ENCODE measurements at places on chromosomes 7 and 10.

DNA sequence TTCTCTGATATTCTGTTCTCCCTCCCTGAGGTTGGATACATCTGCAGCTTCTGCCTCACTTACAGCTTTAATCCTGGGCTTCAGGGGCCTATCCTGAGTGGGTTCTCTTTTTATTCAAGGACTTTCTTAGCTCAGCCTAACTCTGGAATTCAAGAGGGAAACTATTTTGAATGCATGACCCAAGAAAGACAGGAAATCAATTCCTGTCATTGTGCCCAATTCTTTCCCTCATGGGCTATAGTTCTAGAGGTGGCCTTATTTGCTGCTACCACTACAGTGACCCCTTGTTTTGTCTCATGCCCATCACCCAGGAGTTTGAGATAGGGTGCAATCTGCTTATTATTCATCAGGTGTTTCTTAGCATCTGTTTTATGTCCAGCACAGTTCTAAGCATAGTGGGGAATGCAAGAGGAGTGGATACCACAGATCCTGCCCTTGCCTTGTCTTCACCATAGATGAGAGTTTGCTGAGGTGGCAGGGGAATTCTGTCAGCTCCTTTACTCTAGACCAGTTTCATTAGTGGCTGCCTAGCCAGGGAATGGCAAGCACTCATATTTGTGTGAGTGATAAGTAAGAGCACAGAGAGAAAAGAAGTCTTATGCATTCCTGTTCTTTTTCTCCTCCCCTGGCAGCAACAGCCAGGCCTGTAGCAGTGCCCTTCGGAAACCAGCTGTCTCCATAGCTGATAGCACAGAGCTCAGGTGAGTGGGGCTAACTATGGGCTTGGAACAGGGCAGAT, 19.4 kb downstream of the STRIP2 start:
- no peak for DNase-seq

DNA sequence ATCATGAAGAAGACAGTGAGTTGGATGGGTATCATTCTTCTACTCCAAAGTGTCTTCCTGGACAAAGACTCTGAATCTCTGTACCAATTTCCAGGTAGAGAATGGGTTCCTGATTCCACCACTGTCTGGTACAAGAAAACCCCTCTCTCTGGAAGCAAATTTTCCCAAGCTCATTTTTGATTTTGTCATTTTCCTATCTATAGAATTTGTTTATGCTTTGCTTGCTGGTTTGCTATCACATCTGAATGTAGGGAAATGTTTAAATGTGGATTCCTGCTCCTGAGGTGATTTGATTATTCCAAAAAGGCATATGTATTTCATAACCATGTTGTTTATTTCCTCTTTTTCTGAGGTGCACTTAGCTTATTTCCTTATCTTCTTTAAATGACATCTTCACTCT, at the start of gene TAS2R16:
Gene TAS2R16, minus strand, starts transcription at position 101 of the 400 bp plus-strand sequence. Its CDS starts 66 bp downstream, at position 35.
- no peak for DNase-seq

- DNase-seq, result no peak
Observed at GRCh38 chr10:14365266-14365665, 34.5 kb upstream of the FRMD4A start.

GRCh38 chr7:16916105-16916639, 34.4 kb upstream of the AGR3 start:
- no peak for DNase-seq

- DNase-seq, result no peak
Observed at GRCh38 chr7:148727501-148728278, 29.0 kb downstream of the CUL1 start.

DNA sequence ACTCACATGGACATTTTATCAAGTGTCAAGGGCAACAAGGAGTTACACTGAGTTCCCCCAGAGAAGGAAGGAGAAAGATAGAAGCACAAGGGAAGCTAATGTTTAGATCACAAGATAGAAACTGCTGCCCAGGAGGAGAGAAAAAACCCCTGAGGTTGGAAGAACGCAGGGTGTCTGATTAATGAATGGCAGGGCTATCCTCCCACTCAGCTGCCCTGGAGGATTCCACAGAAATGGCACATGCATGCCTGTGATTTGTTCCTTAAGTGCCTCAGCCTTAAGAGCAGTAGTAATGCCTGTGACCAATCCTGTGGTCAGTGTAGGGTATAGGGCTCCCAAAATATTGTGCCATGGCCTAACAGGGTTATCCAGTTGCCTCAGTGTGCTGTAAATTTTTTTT, 20.2 kb downstream of the DNAJB9 start:
- DNase-seq, result no peak

DNA sequence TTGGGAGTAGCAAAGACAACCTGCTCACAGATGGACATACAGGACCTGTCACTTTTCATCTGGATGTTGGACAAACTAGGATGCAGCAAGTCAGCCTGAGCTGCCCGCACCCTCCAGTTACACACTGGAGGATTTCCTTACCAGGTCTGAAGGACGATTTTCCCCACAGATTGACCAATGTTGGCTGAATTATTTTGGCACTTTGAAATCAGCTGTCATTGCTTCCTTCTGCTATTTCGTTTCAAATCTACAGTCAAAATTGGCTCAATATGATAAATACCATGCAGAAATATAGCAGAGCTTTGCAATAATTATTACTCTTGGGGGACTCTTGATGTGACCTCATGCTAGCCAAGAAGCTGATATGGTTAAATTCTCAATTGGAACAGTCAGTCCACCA, 2.5 kb downstream of the CLRN3 start:
- no peak for DNase-seq

DNA sequence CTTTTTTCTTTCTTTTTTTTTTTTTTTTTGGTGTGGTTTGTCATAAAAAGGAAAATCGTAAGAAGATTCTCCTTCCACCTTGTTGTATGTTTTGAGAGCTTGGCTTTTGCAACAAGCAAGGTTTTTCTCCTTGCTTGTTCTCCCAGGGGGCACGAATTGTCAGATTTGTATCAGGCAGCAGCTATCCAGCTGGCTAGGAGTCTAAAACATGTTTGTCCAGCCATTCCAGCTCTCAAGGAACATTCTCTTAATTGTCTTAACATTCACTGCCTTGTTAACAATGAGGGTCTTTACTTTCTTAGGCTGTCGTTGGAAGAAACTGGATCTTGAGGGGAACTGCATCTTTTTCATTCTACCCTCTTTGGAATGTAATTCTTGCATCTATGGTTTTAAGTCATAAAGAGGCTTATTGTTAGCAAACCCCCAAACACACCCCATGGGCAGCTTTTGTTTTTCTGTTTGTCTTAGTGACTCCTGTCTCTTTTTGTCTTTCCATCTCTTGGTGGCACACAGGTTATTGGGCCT, 14.6 kb downstream of the SHTN1 start:
- no peak for DNase-seq

GRCh38 chr10:49275896-49276295, 23.1 kb upstream of the C10orf71 start:
- no peak for DNase-seq

- DNase-seq, result no peak
Observed at GRCh38 chr7:101880282-101881054, 63.0 kb downstream of the CUX1 start.

GRCh38 chr10:129946859-129947258, 17.2 kb downstream of the EBF3 start:
- no peak for DNase-seq

GRCh38 chr10:31288962-31289361, 30.1 kb upstream of the ZEB1 start:
- DNase-seq, result no peak

GRCh38 chr10:70634011-70634410, 31.5 kb upstream of the PRF1 start:
- DNase-seq, result no peak

DNA sequence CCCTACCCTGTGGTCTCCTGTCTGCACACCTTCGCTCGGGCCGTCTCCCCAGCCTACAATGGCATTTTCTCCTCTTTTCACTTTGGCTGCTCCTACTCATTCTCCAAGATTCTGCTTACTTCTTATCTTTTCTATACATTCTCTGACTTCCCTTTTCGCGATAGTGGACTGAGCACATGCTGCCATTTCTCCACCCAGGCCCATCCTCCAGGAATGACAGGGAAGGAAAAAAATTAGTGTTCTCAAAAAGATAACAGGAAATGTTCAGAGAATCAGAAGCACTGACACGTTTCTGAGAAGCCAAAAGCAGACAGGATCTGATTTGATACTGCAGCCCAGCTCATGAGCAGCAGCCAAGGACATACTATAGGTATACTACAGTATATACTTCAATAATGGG, 6.4 kb upstream of the ANXA11 start:
- no peak for DNase-seq

- DNase-seq, result peak; percentile 4
Observed at GRCh38 chr10:91296471-91296870, 76.0 kb downstream of the PCGF5 start.

- DNase-seq, result peak; percentile 55
Observed at GRCh38 chr7:4479367-4480039, 202.6 kb upstream of the FOXK1 start.

GRCh38 chr10:131126321-131127137, 185.0 kb downstream of the TCERG1L start:
- DNase-seq, result peak; percentile 49

- DNase-seq, result no peak
Observed at GRCh38 chr7:156656598-156656997, 16.0 kb downstream of the RNF32 start.

GRCh38 chr7:99392659-99393354, 15.6 kb downstream of the PDAP1 start:
- DNase-seq, result peak; percentile 83

DNA sequence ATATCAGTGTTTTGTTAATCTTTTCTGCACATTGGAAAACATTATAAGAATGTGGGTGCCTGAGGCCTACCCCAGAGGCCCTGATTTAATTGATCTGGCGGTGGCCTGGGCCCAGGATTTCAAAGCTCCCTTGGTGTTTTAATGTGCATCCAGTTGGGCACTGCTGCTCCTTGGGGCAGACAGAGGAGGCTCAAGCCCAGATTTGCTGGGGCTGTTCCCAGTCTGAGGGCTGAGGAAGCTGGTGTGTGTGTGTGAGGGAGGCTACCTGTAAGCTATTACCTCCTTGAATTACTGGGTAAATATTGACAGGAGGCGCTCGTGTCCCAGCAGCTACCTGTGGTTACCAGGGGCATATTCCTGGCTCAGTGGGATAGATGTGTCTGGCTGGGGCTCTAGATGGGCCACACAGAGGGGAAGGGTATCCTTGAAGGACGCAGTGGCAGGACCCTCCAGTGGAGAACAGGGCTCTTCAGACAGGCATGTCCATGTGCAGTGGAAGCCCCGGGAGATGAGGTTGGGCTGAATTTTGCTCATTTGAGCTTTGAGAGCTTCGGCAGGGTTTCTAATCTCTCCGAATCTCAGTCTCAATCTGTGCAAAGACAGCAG, 975.4 kb upstream of the ZNF722 start:
- no peak for DNase-seq

GRCh38 chr10:126536656-126537055, 133.8 kb downstream of the C10orf90 start:
- peak; percentile 12 for DNase-seq

DNA sequence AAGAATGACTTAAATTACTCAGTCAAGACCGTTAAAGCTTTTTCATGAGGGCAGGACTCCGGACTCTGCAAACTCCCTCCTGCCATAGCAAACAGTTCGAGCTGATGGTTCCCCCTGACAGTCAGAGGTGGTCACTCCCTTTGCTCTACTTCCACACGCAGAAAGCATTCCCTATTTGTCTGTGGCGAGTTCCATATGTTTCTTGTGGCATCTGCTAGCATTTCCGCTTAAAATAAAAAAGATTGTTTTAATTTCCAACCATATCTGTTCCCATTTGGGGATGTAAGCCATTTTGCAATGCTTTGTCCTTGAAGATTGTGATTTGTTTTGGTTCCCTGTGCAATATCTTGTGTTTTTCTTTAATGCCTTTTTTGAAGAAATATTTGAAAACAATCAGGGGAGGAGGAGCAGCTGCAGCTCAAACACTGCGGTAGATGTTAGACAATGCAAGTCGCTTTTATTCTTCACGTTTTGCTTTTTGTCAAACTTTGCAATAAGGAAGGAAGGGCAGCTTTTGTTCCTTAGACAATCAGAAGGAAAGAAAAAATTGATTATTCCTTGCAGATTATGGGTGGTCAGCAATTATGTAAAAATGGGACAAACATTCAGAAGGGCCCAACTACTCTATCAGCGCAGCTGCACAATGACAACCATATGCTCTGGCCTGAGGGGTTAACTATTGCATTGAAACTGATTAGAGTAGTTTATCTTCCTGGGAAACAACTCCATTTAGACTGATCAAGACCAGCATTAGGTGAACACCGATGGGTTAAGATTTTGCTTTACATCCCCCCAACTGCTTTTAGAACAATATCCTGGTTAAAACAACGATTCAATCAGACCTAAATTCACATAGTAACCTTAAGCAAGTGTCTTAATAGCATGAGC, 425.8 kb upstream of the NRP1 start:
- DNase-seq, result no peak

GRCh38 chr7:84729284-84729683, 457.6 kb downstream of the SEMA3D start:
- DNase-seq, result no peak

DNA sequence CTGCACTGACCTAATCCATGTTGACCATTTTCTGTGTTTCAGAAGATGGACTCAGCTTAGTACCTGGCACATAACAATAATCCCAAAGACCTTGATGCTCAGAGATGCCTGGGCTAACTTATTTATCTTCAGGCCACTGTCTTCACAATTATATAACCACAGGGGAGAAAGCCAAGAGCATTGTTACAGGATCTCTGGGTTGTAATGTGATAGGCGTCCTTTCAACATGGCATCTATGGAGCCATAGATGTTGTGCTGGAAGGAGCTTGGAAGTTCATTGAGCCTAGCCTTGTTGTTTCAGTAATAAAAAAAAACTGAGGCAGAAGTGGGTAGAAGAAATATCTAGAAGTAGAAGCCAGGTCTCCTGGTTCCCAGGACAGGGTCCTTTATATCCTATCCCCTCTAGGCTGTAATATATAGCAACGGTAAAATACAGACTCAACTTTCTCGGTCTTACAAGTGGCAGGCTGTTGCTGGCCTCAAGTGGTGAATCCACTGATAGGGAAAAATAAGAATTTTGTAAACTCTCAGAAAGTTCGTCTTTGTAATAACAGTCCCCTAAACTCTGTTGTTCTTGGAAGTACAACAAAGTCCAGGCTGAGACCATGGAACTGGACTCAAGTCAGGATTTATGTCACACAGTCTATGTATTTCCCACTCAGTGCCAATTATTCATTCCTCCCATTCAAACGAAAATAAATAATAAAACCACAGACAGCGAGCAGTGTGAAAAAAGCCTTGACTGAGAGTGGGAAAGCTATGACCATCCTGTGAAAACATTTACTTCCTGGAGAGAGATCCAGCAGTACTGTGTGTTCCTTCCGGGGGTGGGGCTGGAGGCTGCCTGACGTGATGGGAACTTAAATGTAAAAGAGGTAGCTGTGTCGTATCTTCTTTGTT, 277.6 kb downstream of the REEP3 start:
- no peak for DNase-seq

- no peak for DNase-seq
Observed at GRCh38 chr10:99660662-99661376, 1.5 kb downstream of the ENTPD7 start.

- no peak for DNase-seq
Observed at GRCh38 chr10:96257944-96258343, 13.4 kb downstream of the BLNK start.

GRCh38 chr7:134004829-134005505, 122.2 kb upstream of the LRGUK start:
- DNase-seq, result no peak

Measured in NCI-H2029 (cell line).